Stimulated activated CD8-positive, alpha-beta memory T cell treated with anti-CD3 and anti-CD28 coated beads, Interleukin-7, amount 100 ng/mL, for 48 hours (primary cell): ENCODE measurements at places on chromosomes 2 and 18.

- DNase-seq, result no peak
Measured at GRCh38 chr2:238238766-238239542, 884 bp downstream of the HES6 start.

- peak; percentile 4 for DNase-seq
Measured at GRCh38 chr2:217434180-217434975, 568.4 kb downstream of the TNS1 start.

DNA sequence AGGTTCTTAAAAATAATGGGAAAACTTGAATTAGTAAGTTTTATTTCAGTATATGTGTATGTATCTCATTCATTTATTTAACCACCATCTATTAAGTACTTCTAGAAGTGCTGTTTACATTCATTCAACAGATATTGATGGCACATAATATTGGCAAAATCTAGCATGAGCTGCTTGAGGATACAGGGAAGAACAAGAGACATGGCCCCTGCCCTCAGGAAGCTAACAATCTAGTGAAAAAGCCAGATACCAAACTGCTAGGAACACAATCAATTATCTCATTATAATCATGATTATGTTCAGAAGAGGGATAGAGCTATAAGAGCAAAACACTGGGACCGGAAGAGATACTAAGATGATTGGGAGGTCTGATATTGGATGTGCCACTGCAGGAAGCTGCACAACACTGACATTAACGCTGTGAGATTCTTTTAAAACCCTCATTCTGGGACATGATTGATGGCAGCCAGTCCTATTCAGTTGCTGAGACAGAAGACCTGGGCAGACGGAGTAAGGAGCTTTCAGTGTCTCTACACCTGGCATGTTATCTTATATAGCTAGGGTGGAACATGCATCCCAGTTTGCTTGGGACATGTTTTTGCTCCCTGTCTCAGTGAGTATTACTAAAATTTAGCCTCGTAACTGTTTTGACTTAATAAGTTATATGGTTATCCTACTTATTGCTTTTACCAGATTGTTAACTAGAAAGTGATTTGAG, 314.1 kb downstream of the STK39 start:
- DNase-seq, result no peak

DNA sequence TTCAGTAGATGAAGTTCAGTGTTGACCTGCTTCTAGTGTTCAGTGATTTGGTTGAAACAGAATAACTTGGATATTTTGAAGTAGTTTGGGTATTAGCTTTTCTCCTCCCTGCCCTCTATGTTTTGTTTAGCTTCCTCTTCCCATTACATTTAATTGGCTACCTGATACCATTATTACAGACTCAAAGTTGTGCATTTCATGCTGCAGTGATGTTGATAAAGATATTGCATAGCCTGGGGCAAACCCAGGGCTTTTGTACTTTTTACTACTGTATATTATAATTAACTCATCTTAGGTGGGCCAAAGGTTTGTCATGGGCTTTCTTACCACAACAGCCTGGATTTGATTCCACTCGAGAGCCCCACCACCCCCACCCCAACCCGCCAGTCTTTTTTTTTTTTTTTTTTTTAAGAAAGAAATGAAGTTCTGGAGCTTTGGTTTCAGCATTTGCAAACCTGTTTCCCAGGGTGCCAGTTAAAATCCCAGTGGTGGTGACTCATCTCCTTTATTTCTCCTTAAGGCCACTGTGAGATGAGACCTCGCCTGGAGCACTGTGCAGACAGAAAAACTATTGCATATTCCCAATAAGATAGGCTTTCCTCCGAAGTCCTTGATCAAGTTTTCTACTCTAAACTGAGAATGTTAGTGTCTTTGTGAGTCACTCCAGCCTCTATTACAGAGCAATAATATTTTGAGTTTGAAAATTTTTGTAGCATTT, 393.7 kb upstream of the FANCL start:
- no peak for DNase-seq

GRCh38 chr2:231170055-231170454, 28.4 kb upstream of the ARMC9 start:
- no peak for DNase-seq

DNA sequence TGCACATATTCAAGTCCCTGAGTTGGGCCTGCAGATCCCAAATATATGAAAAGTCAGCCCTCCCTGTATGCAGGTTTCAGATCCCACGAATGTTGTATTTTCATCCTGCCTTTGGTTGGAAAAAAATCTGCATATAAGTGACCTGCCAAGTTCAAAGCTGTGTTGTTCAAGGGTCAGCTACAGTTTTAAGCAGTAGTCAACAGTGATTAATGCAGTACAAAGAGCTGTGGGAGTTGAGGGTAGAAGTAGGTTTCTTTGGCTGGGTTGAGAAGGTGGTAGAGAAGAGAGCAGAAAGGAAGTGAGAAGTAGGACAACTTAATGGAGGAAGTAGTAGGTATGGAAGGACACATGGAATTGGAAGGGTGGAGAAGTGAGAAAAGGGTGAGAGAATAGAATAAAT, 127.9 kb downstream of the ANKRD44 start:
- DNase-seq, result no peak

- no peak for DNase-seq
Measured at GRCh38 chr2:16747257-16747656, 81.6 kb upstream of the CYRIA start.

- DNase-seq, result no peak
Measured at GRCh38 chr2:232286001-232286868, 92.3 kb upstream of the ALPP start.

- no peak for DNase-seq
Measured at GRCh38 chr2:98713332-98714015, 17.5 kb downstream of the MGAT4A start.

GRCh38 chr2:42510191-42510590, 16.4 kb upstream of the KCNG3 start:
- no peak for DNase-seq

GRCh38 chr2:127155947-127156346, 49.0 kb upstream of the BIN1 start:
- no peak for DNase-seq

- no peak for DNase-seq
Measured at GRCh38 chr2:235917506-235917905, 250.7 kb downstream of the GBX2 start.

DNA sequence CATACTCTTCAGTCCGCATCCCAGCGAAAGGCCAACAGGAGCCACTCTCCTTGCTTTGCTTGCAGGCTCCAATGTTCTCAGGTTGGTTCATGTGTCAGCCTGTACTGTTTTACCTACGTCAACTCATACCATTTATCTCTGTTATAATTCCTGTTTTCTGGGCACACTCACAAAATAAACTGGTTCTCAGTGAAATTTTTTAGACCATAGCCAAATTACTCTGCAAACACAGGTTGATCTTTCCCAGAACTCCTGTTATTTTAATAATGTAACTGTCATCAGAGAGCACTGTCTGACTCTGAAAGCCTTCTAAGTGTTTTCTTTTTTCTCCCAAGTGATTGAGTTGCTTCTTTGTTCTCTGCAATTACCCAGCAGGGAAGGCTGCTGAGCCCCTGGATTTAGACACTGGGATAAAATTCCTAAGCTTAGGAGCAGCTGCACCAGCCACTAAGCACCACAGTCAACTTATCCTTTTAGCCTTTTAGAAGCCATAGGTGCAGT, 111.6 kb upstream of the PIEZO2 start:
- DNase-seq, result no peak

GRCh38 chr2:191894681-191895147, 47.8 kb upstream of the CAVIN2 start:
- no peak for DNase-seq

- DNase-seq, result no peak
Measured at GRCh38 chr18:77495079-77495478, 245.4 kb downstream of the GALR1 start.

GRCh38 chr2:51032751-51033330, 909 bp upstream of the NRXN1 start:
- DNase-seq, result no peak

GRCh38 chr2:110124939-110125691, 9.5 kb upstream of the MALL start:
- no peak for DNase-seq

DNA sequence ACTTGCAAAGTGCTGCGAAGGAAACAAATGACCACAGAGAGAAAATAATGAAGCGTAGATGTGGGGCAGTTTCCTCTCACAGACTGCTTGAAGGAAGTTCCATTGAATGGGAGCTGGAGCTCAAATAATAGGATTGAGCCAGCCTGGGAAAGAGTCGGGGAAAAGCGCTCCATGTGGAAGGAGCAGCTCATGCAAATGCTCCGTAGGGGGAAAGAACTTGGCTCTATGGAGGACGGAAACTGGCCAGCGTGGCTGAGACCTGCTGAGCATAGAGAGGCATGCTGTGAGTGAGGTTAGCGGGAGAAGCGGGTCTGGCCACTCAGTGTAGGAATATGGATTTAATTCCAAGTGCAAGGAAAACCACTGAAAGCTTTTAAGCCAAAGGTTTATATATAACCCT, 28.6 kb upstream of the VIT start:
- no peak for DNase-seq

GRCh38 chr2:53820711-53821110, 33.9 kb downstream of the ERLEC1 start:
- no peak for DNase-seq

- DNase-seq, result no peak
Measured at GRCh38 chr2:88077080-88077479, 9.5 kb downstream of the SMYD1 start.

DNA sequence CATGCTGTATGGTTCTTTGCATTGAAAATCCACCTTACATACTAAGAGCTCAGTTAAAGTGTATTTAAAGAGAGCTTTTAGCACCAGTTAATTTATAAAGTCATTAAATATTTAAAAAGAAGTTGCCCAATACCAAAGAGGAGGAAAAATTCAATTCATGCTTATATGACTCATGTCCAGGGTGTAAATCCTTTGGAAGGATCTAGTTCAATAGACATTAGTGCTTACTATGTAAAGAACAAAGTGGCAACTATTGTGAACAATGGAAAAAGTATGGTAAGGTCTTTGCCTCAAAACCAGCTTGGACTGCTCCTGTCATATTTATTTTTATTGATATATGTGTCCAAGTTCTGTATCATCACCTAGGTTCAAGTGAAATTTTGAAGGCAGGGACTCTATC, 90.5 kb downstream of the SCN9A start:
- DNase-seq, result no peak

- no peak for DNase-seq
Measured at GRCh38 chr2:3051266-3051665, 326.4 kb downstream of the EIPR1 start.

DNA sequence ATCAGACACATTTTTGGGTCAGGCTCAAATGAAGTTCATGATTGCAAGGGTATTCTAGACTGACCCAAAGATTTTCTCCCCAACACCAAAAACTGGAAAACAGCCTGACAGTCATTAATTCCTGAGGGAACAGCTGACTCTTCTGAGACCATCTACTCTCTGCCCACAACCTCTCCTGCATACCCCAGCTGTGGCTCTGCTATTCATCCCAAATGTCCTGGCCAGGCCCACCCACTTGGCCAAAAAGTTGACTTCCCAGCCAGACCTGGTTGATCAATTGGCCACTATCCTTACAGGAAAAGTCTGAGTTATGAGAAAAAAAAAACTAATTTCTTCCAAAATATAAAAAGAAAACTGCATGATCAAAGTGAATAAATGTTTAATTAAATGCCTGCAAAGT, 103.8 kb upstream of the ST3GAL5 start:
- DNase-seq, result no peak

- no peak for DNase-seq
Measured at GRCh38 chr2:234996069-234996940, 44.5 kb downstream of the SH3BP4 start.
